ENCODE measurements at places on chromosomes 1 and 21.

GRCh38 chr1:27296773-27297291 is 25.1 kb upstream of the TMEM222 start:
- DNase-seq = peak; percentile 59

DNA sequence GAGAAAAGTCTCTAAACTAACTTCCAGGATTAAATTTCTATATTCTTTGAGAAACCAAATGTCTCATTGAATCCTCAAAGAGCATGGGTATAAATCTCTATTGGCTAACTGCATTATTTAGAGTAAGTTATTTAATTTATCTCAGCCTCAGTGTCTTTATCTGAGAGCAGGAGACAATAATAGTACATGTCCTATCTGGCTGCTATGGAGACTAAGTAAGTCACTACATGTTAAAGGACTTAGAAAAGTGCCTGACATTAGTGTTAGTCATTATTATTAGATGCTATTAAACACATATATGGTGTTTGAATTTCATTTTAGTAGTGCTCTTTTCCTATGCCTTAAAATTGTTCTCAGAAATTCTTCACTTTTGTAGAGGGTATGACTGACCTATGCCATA is 505.2 kb downstream of the NEGR1 start:
- DNase-seq = no peak

- DNase-seq = no peak
These were observed 117.4 kb upstream of the ATP1A1 start for GRCh38 chr1:116255486-116256285.

DNA sequence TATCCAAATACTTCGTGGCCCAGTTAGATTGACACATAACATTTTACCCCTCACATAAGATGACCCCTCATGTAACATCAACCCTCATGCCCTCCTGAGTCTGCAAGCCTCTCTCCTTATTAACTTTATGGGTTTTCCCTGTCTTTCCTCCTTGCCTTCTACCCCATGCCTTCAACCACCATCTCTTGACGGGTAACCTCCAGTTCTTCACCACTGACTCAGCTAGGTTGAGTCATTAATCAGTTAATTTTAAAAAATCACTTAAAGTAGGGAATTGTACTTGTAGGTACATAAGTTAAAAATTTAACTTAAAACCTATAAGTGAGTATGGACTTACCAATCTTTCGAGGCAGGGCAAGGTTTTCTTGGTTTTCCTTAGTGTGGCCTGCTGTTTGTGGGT is 330.7 kb downstream of the CAMTA1 start:
- no peak for DNase-seq

- peak; percentile 64 for DNase-seq
These were observed 422.8 kb downstream of the CAMTA1 start for GRCh38 chr1:7207875-7208646.

GRCh38 chr1:212949771-212950170 is 570 bp upstream of the VASH2 start:
- no peak for DNase-seq

DNA sequence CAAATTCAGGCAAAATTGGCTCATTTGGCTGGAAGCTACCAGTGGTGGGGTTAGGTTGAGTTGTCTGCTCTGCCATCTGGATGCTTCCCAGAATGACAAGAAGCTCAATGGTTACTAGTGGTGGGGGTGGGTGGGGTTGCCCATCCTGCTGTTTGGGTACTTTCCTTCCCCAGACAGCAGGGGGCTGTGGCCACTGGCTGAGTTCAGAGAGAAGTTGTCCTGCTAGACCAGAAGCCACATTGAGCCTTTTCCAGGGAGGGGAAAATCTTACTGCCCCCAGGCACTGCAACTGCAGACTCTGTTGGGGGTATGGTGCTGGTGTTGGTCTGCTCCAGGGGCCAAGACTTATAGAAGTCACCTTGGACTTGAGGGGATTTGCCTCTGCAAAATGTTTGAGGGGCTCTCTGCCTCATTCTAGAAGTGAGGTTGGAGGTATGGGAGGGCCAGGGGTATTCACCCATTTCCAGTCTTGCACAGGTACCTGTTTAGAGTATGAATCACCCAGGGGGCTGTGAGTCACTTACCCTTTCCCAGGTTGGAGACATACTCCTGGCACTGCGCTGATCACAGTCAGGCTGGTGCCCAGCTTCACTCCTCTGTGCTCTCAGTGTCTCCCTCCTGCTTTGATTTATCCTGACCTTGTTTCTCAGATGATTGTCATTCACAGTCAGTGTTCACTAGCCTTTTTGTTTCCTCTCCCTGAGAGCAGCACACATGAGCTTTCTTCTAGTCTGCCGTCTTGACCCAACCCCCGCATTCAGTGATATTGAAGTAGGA is 89.1 kb upstream of the NEGR1 start:
- DNase-seq = no peak

GRCh38 chr1:194052514-194053338 is 866.3 kb upstream of the B3GALT2 start:
- no peak for DNase-seq

DNA sequence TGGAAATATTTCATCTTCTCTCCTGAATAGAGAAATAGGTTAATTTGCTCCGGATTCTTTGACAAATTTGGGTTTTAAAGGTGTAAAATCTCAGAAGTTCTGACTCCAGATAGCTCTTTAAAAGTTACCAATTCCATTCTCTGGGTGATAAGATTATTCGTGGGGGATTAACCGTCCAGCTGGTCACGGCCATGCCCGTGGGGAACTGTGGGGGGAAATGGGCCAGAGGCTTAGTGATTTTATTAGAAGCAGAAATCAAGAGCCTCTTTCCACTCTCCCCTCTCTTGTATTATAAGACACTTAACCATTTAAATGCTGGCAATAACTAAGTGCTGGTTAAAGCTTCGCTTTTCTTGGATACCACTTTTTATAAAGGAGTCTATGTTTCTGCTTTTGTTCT is 376.4 kb upstream of the KAZN start:
- no peak for DNase-seq

Measured in astrocyte of the spinal cord (primary cell).